ENCODE measurements at places on chromosomes 5 and 9.

- peak; percentile 82 for DNase-seq
Observed at GRCh38 chr9:1018121-1018520, 32.0 kb upstream of the DMRT2 start.

- no peak for DNase-seq
Observed at GRCh38 chr9:27336126-27336525, 39.2 kb upstream of the EQTN start.

DNA sequence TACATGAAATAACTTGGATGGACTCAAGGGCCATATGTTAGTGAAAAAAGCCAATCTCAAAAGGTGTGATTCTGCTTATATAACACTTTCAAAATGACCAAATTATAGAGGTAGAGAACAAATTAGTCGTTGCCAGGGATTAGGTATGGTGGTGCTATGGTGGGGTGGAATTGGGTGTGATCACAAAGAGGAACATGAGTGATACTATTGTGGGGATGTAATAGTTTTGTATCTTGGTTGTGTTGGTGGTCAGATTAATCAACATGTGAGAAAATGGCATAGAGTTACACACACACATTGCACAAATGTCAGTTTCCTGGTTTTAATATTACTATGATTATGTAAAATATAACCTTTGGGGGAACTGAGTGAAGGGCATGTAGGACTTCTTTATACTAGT is 31.9 kb downstream of the CAMK4 start:
- no peak for DNase-seq

GRCh38 chr9:38016375-38017135 is 52.5 kb downstream of the SHB start:
- DNase-seq = no peak

GRCh38 chr5:72917371-72917776 is 38.5 kb upstream of the FCHO2 start:
- no peak for DNase-seq

All from hematopoietic multipotent progenitor cell treated with erythropoietin and hydrocortisone succinate and interleukin-3 and kit ligand, for 4 days (in vitro differentiated cells).